ENCODE measurements at places on chromosomes 3 and 15.

DNA sequence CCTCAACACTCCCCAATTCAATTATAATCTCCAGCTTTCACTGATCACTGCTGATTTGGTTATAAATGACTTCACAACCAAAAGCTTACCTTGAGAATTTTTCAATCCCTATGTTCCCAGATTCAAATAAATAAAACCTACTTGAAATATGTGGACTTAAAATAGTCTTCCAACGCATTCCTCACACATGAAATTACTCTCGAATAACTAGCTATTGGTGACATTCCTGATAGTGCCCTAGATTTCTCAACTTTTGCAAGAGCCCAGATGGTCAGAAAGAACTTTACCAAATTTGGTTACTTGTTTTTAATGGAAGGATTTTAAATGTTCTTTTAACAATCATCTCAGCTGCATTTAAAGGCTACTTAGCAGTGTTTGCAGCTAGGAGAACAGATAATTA, 605.5 kb downstream of the FHIT start:
- DNase-seq, result no peak

DNA sequence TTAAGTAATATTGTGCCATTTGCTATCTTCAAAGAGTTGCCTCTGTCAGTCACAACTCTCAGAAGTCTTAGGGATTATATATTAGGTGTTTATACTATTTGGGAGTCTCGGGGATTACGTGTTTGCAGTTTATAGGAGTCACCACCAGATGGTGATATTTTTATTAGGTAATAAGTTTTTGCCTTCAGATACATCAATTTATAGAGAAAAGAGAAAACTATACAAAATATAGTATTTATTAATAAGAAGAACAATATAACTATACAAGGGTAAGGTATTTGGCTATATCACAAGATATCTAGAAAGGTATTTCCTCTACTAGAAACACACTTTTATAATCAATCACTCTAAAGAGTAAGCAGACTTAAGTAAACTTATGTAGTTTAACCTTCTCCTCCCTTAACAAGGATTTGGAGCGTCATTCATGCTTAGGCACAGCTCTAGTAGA, 10.7 kb upstream of the DHX36 start:
- no peak for DNase-seq

DNA sequence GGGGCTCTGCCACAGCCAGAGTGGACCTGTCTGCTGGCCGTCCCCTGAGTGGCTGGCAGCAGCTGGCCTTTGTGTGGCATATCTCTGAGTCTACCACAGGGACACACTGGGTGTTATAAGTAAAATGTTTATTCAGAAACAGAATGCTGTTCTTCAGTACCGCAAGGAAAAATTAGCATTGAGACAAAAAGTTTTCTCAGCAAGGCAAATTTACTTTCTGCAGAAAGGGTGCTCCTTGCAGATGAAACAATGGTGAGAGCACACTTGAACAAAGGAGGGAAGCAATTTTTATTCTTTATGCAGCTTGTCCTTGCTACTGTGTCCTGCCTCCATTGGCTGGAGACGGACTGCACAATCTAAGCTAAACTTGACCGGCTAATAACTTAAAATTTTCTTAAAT, 4.0 kb downstream of the TMEM89 start:
- DNase-seq, result no peak

DNA sequence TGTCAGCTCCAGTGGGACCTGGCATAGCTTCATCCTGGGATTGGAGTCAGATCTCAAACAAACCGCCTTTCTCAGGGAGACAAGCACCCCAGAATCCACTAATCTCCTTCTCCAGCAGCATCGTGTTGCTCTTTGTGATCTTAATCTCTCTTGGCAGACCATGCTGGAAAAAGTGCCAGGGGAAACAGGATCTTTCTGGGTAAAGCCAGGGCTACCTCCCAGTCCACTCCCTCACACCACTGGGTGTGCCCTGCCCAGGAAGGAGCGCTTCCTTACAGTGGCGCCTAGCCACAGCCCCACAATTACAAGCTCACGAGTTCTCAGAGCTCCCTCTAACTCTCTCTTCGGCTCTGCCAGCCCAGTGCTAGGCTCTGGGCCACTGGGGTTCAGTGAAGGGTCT, 32.2 kb downstream of the RPLP1 start:
- DNase-seq, result no peak

GRCh38 chr3:186299327-186299726, 62.7 kb downstream of the DGKG start:
- no peak for DNase-seq

- no peak for DNase-seq
Measured at GRCh38 chr3:117302428-117302827, 592.8 kb downstream of the TUSC7 start.

GRCh38 chr3:157428853-157429252, 7.8 kb upstream of the PTX3 start:
- no peak for DNase-seq

DNA sequence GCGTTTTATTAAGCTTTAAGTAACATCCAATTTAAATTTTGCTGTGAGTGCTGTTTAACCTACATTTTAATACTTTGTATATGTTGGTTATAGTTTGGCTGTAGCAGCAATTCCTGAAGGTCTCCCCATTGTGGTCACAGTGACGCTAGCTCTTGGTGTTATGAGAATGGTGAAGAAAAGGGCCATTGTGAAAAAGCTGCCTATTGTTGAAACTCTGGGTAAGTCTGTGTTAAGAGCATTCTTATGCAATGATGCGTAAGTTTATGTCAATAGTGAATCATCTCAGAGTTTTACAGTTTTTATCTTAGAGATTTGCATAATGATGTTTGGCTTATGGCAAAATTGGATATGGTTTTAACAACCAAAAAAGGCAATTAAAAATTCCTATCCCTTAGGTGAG, 62.7 kb downstream of the ASTE1 start:
- DNase-seq, result no peak

DNA sequence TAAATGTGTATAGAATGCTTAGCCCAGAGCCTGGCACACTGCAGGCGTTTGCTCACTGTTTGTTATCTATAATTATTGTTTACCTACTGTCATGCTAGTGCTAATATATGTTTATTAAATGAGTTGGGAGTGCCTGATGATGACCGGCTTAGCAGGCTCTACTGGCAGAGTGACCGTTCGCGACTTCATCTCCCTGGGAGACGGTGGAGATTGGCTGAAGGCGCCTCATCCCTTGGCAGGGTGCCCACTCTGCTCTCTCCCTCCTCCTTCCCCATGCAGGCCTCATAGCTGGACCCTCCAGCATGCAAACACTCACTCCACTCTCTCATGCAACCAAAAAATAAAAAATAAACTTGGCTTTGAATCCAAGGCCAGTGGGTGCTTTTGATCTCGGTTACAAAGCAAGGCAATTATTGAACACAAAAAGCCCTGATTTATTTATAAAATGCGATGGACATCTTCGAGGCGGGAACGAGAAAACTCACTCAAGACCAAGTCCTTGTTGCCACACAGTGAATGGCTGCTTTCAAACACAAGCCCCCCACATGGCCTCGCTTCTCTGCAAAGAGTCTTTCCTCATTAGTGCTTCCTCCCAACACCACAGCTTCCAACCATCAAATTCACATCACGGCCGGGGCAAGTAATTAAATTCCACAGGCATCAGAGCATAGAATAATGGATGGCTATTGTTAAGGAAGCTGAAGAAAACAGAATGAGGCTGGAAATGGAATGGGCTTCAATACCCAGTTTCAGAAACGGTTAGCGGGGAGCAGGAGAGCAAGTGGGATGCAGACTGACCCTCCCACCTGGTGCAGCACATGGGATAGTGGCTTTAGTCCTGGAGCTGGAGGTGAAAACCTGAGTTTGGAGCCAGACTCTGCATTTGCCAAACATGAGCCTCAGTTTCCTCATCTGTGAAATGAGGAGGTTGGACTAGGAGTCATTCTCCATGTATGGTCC, 135.7 kb upstream of the RAD18 start:
- no peak for DNase-seq

DNA sequence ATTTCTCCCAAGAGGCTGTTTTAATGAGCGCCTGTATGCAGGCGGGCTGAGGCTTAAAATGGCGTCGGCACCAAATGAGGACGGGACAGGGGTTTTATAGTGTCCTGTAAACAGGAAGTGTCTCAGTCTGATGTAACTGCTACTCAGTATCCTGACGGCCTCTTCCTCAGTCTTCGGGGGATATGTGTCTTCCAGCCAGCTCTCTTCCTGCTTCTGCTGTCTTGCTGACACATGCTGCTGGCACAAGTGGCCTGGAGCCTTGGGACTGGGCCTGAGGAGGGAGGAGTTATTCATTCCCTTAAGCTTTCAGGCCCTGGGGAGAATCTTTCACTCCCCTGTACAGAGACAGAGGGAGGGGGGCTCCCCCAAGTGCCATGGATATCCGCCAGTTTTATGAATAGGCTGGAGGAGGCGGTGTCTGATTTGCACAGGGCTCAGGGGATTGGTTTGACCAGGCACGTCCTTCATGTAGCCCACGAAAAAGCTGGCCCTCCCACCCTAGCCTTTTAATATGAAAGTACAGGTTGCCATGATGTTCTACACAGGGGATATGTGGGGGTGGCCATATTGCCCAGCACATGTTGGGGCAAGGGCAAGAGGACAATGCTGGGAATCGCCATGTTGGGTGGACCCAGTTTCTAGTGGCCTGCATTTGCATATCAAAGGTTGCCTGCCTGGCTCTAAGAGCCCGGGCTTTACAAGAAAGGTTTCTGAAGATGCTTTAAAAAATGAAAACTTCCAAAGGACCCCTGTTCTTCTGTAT, 19.9 kb downstream of the NDUFB4 start:
- no peak for DNase-seq

DNA sequence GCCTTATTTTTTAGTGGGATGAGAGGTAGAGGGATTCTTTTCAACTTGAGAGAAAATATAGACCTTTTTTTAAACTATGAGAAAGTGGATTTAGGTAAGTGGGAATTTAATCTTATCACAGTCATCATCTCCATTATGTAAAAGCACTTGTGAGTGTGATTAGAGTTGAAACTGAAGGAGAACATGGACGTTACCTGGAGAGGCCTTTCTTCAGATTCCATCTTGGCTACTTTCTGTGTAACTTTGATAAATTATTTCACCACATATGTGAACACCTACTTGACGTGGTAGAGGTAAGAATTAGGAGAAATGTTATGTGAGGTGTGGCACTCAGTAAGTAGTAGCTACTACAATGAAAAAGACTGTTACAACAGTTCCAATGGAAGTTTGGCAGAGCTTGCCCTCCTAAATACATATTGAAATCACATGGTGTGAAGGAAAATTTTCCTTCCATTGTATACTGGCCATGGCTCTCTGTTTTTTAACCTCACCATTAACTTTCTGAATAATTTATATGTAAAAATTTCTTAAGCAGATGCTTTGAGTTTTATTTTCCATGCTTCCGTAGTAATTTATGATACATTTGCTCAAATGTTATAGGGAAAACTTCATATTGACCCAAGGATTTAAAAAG, 193.3 kb downstream of the FNDC3B start:
- DNase-seq, result no peak

GRCh38 chr15:92383519-92384324, 10.0 kb upstream of the ST8SIA2 start:
- DNase-seq, result no peak

- no peak for DNase-seq
Measured at GRCh38 chr3:6182476-6182875, 678.4 kb upstream of the GRM7 start.

DNA sequence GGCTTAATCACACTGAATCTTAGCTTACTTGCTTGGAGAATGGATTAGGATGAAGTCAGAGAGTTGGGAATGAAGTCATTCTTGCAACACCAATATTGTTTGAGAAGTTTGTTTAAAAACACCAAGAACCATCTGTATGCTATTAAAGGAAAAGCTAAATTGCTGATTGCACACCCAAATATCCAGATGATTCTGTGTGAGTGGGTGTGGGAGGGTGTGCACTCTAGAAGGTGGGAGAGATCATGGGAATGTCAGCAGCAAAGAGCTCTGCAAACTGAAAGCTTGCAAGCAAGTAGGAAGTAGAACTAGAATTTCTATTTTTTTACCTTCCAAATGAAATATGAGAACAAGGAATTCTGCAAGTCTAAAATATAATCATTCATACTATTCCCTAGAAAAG, 364.9 kb downstream of the NR2F2 start:
- no peak for DNase-seq

DNA sequence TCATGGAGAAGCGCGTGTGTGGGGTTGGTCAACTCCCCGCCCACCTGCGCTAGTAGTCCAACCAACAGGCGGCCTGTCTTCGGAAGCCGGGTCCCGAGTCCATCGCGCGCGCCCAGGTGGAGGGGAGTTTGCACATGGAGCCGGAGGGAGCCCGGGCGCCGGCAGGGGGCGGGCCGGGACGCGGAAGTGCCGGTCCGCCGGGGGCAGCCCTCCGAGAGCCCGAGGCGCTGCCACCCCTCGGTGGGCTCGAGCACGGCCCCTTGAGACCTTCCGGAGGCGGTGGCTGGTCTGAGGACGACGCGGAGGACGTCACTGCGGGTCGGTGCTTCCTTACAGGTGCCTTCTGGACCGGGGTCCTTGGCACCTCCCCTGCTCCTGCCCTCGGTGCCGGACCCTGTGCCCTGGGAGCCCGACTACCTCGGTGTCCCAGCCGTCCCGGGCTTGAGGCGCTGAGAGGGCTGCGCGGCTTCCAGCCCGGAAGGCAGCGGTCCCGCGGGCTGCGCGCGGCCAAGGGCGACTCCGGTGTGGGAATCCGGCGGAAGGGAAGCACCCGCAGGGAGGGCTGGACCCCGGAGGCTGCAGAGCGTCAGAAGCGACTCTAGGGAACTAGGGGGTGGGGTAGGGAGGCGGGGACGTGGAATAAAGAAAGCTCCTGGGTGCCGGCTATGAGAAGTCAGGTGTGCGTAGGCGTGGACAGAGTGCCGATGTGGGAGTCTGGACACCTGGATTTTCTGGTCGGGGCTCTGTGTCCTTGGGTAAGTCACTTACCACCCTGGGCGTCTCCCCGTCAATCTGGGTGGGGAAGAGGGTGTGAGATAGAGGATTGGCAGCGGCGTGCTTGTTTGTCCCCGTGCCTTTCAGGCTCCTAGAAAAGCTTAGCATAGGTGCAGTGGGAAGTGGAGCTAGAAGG, 212.3 kb downstream of the FGF12 start:
- no peak for DNase-seq

GRCh38 chr3:123321806-123322205, 120.1 kb downstream of the SEC22A start:
- no peak for DNase-seq

Measured in stimulated activated CD8-positive, alpha-beta memory T cell treated with anti-CD3 and anti-CD28 coated beads, Interleukin-15, amount 100 ng/mL, for 1 hour (primary cell).